IPS DF 19.7 (cell line): ENCODE measurements at places on chromosomes 6 and 20.

DNA sequence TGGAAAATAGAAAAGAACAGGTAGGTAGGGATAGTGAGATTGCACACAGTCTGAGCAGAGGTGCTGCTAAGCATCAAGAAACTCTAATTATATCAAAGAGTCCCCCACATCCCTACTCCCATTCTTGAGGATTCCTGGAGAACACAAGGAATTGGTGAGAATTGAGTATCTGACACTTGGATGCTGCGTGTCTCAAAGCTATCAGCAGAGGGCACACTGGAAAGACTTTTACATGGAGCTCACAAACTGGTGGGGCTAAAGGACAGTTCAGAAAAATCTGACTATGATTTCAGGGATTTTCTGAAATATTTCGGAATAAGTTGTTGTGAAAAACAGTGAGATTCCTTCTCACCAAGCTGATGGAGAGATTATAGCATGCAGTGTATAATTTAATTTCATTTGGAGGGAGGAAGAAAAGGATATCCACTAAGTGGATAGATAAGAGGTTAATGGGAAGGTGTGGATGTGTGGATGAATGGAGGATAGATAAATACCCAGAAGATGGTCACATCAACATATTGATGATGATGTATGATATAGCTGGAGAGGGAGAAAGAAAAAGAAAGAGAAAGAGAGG is 215.4 kb upstream of the DEFB112 start:
- DNase-seq, result no peak

DNA sequence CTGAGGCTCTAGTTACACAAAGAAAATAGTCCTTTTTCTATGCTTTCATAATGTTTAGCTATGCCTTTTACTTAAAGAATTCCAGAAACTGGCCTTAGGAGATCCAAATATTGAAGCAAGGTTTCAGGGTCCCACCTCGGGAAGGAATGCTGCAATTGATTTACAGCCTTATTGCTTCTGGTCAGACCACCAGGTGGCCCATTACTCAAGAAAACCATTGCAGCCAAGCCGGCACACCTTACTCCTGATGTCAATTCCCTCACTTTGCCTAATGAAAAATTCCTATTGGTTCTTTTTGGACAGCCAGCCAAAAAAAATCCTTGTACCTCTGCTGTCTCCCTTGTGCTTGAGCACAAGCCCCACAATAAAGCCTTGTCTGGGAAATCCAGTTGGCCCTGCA is 173.9 kb downstream of the LMBRD1 start:
- no peak for DNase-seq

DNA sequence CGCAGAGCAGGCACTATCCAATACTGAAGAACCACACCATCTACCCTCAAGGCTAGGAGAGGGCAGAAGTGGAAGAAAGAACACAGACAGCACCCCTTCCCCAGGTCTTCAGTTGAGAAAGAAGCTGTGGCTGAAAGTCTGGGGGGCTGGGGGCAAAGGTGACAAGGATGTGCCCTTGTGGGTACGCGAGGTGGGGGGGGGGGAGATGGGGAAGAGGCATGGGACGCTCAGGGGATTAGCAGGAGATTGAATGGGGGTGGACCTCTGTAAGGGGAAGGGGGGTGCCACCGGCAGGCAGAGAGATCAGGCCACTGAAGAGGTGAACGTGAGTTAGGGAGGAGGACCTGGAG is 1.1 kb downstream of the B4GALT5 start:
- DNase-seq, result no peak

DNA sequence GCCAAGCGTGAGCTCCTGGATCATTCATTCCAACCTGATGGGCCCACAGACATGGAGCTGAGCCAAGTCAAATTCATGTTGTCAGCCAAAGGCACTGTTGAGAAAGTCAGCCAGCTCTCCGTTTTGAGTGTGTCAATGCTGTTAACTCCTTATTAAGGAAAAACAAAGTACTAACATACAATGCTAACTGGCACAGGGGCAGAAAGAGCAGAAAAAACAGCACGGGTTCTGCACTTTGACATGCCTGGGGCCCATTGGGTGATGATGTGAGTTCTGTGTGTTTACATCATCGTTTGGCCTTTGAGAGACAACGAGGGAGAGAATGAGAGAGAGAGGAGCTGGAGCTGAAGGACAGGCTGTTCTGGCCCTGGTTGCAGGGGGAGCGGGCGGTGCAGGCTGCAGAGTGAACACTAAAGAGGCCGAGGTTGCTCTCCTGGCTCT is 85.9 kb downstream of the SMOC2 start:
- no peak for DNase-seq

GRCh38 chr6:144667532-144668503 is 382.7 kb downstream of the UTRN start:
- no peak for DNase-seq

DNA sequence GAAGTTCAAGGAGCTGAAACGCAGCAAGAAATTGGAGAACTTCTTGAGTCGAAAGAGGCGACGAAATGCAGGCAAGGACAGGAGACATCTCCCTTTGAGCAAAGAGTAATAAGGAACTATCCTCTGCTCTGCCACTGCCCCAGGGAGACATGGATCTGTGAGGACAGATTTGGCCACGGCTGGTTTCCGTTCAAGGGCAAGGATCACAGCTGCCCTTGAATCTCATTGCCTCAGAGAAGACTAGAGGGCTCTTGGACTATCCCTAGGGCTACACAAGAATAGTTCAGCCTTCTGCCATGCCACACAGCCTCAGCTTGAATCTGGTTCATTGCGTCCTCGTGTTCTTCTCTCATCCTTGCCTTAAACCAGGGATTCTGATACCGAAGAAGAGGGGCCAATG is 7.7 kb downstream of the RRP36 start:
- no peak for DNase-seq

DNA sequence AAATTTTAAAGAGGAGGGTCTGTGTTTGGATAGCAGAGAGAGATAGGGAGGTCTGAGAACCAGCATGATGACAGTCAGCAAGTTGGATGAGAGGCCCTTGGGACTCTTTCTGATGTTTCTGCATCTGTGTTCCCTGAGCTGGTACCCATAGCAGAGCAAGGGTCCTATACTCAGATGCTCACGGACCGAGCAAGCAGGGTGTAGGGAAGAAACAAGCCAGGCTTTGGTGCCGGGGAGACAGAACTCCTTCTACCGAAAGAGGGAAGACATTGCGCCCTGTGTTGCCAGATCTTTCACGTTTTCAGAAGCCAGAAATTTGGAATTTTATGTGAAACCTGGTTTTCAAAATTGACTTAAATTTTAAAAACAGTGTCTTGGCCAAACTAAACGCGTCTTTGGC is 34.6 kb downstream of the NEDD9 start:
- DNase-seq, result no peak

GRCh38 chr20:1012359-1013168 is 10.5 kb upstream of the RSPO4 start:
- DNase-seq, result no peak

GRCh38 chr6:4615891-4616290 is 160.3 kb upstream of the CDYL start:
- DNase-seq, result no peak

GRCh38 chr6:161226009-161226964 is 47.6 kb downstream of the AGPAT4 start:
- no peak for DNase-seq

GRCh38 chr20:37142708-37143107 is 36.4 kb upstream of the RPN2 start:
- no peak for DNase-seq

DNA sequence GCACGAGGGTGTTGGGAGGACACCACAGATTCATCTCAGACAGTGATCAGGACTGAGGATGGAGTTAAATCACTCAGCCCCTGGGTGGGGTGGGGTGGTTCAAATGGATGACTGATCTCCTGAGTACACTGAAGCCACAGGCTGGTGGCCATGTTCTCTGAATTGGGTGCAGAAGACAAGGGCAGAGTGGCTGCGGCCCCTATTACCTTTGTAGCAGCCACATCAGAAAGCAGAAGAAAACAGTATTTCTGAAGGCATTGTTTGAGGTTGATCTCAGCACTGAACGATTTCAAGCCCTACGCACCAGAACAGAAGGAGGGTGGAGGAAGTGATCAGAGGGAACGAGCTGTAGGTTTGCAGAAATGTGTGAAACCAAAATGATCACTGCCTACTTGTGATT is 71.6 kb downstream of the SH3BGRL2 start:
- DNase-seq, result no peak

DNA sequence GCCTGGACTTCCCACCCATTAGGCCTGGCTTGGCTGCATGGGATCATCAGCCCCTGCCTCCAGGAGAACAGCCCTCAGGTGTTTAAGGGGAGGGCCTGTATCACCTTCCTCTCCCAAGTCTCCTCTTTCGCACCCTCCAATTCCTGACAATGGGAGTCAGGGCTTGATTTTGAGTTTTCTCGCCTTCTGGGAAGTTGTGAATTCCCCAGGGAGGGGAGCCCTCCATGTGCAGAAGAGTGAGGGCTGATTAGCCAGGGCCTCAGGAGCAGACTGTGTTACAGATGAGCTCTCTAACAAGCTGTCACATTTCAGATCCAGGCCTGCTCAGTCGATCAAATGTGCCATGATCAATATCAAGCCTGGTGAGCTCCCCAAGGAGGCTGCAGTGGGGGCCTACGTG is 42.4 kb downstream of the CNBD2 start:
- DNase-seq, result no peak

DNA sequence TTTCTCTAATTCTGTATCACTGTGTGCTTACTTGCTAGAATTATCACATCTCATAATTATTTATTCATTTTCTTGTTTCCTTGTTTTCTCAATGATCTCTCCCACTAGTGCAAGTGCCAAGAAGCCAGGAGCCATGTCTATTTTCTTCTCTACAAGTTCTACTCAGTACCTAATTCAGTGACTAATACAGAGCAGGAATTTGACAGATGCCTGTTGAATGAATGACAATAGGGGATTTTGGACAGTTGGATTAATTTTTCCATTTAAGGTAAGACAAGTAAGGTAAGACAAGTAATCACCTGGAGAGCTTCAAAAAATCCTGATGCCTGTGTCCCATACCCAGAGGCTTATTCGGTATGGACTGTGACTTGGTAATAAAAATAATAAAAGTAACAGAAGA is 81.0 kb downstream of the EDN1 start:
- no peak for DNase-seq

DNA sequence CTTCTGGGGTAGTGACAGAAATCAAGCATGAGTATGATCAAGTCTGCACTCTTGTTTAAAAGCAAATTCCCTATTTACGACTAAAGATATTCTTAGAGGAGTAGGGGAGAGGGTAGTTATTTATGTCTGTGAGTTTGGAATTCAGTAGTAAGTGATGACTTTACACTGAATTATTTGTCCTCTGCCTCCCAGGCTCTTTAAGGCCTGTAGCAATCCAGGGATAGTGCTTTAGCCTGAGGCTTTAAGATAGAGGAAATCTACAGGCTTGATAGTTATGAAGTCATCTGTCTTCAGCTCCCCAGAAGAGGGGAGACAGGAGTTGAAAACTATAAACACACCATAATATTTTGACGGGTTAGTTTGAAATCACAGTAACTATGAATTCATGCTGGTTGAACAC is 664.5 kb downstream of the EPM2A start:
- no peak for DNase-seq

- DNase-seq, result no peak
Measured at GRCh38 chr6:87572883-87573282, 16.9 kb downstream of the RARS2 start.

- no peak for DNase-seq
Measured at GRCh38 chr6:169880516-169880915, 129.1 kb downstream of the ERMARD start.

- DNase-seq, result no peak
Measured at GRCh38 chr6:134416418-134417154, 98.7 kb upstream of the SGK1 start.

GRCh38 chr6:12208190-12208589 is 82.0 kb upstream of the EDN1 start:
- DNase-seq, result no peak

DNA sequence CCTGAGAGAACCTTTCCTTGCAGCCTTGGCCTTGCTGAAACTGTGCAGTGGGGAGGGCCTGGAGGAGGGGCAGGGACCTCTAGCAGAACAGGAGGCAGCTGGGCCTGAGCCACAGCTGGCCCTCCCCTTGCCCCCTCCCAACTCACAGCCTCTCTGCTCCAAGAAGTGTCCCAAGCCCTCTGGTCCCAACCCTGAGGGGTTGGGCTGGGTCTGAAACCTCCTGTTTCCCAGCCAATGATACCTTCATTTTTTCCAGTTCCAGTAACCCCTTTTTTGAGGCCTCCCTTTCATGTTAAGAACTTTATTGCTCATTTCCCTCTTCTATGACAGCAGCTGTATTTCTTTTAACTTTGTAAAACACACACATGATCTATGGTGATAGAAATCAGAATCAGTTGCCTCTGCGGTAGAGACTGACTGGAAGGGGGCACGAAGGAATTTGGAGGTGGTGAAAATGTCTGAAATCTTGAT is 17.9 kb upstream of the ARMC12 start:
- DNase-seq, result no peak

GRCh38 chr20:57661746-57662455 is 41.7 kb upstream of the ZBP1 start:
- no peak for DNase-seq

DNA sequence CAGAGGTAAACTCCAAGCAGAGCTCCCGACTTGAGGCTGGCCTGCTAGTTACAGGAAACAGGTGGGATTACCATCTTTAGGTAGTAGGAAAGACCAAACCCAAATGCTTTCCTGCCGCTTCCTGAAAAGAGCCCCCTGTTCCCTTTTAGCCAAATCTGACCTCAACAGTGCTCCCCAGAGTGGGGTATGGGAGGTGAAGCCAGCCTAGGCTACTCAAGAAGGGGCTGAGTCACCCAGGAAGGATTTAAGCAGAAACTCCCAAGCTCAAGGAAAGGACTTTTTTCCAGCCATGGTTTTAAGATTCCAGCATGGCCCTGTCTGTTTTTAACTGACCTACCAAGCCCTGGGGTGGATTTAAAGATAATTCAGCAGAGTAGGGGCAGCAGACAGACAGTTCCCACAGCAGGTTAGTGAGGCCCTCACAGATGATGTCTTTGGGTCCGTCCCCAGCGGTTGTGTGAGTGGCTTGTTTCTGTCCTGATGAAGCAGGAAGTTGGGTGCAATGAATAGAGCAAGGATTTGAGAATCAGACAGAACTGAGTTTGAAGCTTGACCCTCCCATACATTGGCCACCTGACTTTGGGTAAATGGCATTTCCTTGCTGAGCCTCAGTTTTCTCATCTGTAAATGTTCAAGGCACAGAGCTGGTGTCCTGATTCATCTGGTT is 76.9 kb upstream of the MAFB start:
- DNase-seq, result no peak

GRCh38 chr6:25277857-25278256 is 1.3 kb upstream of the CARMIL1 start:
- no peak for DNase-seq

DNA sequence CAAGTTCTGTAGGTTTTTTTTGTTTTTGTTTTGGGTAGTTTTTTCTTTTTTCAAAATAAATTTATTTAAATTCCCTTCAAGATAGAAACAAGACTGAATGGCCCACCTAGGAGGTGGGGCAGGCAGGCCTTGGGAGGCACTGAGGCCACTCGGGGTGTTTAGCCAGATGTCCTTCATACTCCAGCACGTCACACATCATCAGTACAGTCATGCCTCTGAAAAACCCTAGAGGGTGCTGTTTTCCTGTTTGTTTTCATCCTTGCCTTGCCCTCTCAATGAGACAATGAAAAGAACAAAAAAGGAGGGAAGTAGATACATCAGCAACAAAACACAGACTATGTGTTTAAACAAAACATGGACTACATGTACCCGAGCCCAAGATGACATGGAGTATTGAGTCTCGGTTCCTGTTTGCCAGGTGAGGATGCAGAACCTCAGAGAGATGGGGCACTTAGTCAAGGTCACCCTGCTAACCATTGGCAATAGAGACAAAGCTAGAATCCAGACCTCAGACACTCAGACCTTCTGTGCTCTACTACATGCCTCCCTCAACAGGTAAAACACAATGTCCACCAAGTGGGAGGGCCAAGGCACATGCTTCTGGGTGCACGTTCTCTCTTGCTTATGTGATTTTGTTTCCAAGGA is 26.8 kb upstream of the CLIC5 start:
- DNase-seq, result peak; percentile 60
